ENCODE measurements at places on chromosomes 6 and 20.

DNA sequence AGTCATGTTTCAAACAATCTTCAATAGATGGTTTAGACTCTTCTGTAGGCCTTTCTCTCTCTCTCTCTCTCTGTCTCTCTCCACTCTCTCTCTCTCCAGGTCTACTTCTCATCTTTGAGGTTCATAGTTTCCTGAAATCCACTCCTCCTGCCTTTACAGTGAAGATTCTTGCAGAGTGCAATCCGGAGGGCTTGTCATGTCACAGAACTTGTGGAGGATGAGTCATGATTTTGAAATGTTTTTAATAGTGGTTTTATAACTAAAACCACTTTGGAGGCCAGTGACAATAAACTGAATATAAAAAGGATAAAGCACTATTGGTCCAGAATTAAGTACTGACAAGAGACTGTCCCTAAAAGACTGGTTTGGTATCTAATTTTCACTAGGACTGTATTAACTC is 156.3 kb downstream of the KIF6 start:
- DNase-seq, result no peak

- DNase-seq, result no peak
These were observed 199.2 kb upstream of the MYLIP start for GRCh38 chr6:15929685-15930084.

- no peak for DNase-seq
These were observed 36.9 kb upstream of the ID1 start for GRCh38 chr20:31568041-31568731.

GRCh38 chr20:23049201-23050075 is at the start of gene THBD:
THBD (minus strand) TSS chr20:23049672; CDS start chr20:23049504, 168 bp downstream.
- peak; percentile 19 for DNase-seq

DNA sequence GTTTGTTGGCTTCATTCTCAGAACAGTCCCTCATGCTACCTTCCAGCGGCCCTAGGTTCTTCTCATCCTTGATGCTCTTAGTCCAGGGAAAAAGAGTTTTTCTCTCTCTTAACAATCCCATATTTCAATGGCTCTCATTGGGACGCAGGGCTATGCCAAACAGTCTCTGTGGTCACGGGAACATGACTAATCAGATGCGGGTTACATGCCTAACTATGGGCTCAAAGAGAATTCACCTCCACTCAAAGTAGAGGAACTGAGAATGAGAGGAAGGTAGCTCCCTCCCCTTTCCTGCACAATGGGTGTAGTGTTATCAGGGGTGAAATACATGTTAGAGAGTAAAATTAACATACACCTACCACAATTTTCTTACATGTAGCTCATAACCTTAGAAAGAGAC is 18.1 kb upstream of the ATRN start:
- no peak for DNase-seq

GRCh38 chr6:51199733-51200260 is 381.1 kb downstream of the TFAP2B start:
- no peak for DNase-seq

DNA sequence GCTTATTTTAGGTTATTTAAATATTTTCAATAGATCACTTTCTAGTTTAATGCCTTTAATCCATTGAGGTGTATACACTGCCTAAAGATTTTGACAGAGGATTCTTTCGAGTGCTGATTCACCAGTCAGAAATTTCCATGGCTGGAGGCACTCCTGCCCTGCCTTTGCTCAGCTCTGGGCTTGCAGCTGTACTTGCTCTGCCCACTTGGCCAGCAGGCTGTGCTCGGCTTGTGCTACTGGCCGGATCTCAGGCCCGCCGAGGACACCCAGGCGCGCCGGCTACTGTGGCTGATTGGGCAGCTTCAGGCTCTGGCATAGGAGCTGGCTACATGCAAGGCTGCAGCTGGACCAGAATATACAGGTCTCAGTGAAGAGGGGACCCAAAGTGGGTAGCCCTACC is 675.1 kb upstream of the MMS22L start:
- DNase-seq, result no peak

DNA sequence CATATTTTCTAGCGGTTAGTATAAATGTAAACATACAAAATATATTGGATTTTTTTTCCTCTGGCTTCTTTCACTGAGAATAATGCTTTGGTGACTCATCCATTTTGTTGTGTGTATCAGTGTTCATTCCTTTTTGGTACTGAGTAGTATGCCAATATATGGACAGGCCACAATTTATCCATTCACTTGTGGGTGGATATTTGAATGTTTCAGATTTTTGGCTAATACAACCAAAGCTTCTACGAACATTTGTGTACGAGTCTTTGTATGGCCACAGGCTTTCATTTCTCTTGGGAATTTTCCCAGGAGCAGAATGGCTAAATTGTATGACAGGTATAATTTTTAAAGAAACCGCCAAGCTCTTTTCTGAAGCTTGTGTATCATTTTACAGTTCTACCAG is 677.5 kb downstream of the HDGFL1 start:
- no peak for DNase-seq

GRCh38 chr6:138503881-138504680 is 4.8 kb upstream of the NHSL1 start:
- peak; percentile 47 for DNase-seq

GRCh38 chr6:105985816-105986632 is 100.1 kb upstream of the PRDM1 start:
- no peak for DNase-seq

- DNase-seq, result no peak
These were observed 53.1 kb downstream of the SLC35D3 start for GRCh38 chr6:136975089-136975715.
